ENCODE measurements at places on chromosomes 4 and X.
A peak's percentile ranks its signal among the peaks of the same experiment; 100 is the strongest.

GRCh38 chr4:32929796-32930699 is 2209.9 kb downstream of the PCDH7 start:
- DNase-seq, result no peak

DNA sequence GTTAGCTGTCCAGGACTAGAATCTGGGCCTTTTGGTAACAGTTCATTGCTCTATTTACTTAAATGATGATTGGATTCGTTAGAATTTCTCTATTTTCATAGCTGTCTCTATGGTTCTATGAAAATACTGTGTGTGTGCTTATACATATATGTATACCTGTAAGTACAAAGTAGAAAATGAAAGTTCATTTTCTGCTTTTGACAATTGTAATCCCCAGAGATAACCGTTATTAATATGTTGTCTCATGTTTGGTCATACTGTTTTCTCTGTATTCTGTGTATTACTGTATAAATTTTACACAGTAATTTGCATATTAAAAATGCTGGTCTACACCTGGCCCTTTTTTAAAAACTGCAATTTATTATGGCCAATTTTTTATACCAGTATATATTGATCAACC is 55.4 kb downstream of the CLCN3 start:
- DNase-seq, result no peak

DNA sequence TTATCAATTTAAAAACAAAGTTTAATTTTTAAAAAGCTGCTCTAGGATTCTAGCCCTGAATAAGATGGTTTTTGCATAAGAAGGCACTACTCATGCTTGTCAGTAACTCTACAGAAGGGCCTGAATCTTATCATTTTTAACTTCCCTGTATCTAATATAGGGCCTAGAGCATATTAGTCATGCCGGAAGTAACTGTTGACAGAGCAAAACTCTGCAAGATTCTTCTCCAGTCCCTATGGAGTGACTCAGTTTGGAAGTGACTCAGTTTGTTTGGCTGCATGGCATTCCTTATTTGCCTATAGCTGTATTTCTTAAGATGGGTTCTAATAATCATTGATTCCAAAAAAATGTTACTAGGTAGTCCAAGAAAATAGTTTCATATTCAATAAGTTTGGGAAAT is 431.8 kb upstream of the HTR2C start:
- no peak for DNase-seq

DNA sequence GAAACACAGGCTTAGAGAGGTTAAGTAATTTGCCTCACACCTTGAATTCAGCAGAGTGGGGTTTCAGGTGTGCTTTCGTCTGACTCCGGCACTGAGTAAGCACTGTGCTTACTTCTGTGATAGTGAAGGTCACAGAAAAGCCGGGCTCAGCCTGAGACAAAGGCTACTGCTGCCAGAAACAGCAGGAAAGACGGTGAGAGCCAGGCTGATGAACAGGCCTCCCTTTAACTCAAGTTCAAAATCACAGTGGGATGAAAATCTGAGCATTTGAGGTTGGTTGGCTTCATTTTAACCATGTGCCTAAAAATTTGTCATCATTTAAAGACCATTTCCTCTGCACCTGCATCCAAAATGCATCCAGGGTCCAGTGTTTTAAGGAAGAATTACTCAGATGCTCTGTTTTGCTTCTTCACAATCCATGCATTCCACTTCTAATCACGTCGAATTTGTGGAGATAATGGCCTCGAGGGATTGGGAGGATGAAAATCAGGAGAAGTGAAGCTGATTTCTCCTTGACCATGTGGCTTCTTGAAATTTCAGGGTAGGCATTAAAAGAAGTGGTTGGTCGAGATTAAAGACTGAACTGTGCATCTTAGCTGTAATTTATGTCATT is 121.2 kb upstream of the LNX1 start:
- no peak for DNase-seq

DNA sequence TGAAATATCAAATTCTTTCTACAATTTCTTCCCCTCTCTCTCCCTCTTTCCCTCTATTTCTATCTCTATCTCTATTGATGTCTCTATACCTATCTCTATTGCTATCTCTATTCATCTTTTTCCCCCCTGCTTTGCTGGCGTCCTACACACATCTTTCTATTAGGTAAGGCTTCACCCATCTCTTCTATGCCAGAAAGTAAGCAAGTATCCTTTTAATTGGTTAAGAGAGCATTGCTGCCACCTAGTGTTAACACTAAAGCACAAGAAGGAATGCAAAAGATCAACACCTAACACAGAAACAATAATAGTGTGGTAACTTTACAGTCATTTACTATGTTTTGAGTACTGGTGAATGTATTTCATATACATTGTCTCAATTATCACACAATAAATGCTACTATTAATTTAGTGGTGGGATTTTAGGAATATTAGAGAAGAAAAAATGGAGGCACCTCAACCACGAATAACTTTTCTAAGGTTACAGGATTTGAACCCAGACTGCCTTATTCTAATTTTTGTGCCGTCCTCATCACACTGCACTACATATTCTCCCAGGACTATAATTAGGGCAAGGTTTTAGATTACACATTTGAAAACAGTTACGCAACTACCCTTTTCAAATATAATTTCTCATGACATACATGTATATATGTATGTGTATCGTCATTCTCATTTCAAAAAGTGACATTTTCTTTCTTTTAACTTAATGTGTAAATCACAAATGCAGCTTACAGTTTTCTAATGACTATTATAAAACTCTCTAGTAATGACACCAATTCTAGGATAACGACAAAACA is 3.7 kb upstream of the C4orf36 start:
- peak; percentile 44 for DNase-seq

GRCh38 chr4:169975131-169975837 is 50.9 kb downstream of the MFAP3L start:
- DNase-seq, result no peak

- DNase-seq, result no peak
Measured at GRCh38 chrX:22147942-22148341, 115.8 kb downstream of the PHEX start.

DNA sequence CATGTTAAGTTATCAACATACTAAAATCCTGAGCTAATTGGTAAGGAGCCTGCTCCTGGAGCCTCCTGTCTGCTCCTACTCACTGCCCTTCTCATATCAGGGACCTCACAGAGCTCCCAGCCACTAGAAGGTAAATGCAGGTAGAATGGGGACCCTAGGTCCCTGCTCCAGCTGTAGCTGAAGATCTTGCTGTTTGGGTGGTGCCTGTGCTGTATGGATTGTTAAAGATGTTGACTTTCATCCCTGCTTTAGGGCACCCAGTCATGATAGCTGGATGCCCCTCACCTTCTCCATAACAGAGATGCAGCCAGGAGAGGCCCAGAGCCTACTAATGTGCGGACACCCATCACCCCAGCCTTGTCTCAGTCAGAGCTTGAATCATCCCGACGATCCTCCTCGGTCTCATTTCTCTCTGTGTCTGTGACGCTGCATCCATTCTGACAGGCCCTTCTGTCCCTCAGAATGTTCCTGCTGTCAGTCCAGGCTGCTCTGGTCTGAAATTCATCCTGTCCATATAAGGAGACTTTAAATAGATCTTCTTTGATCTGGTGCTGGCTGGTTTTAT is 341.7 kb upstream of the GATB start:
- DNase-seq, result no peak

- DNase-seq, result no peak
Measured at GRCh38 chrX:23732704-23733103, 10.4 kb downstream of the ACOT9 start.

DNA sequence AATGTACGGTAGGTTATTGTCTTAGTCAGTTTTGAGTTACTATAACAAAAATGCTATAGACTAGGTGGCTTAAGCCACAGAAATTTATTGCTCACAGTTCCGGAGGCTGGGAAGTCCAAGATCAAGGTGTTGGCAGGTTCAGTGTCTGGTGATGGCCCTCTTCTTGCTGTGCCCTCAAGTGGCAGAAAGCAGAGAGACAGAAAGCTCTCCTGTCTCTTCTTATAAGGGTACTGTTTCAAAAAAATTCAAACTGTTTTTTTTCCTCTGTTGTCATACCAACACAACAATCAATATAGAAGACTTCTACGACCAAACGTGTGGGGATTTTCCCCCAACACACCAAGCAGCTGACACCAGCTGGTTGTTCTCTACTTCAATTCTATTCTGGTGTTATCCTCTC is 53.4 kb downstream of the ADGRG4 start:
- no peak for DNase-seq

DNA sequence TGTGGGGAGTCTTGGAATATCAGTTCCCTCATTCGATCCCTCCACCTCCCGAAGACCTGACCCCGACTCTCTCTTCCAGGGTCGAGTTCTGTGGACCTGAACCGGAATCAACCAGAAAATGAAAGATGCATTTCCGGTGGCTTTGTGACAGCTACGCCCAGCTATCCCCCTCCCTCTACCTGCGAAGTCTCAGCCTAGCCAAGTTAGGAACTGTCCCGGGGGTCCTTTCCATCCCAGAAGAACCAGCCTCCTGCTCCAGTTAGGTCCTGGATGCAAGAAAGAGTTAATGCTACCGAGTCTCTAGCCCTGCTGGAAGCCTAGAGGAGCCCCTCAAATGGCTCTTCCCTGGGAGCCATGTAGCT is 13.4 kb upstream of the ETDC start:
- no peak for DNase-seq

DNA sequence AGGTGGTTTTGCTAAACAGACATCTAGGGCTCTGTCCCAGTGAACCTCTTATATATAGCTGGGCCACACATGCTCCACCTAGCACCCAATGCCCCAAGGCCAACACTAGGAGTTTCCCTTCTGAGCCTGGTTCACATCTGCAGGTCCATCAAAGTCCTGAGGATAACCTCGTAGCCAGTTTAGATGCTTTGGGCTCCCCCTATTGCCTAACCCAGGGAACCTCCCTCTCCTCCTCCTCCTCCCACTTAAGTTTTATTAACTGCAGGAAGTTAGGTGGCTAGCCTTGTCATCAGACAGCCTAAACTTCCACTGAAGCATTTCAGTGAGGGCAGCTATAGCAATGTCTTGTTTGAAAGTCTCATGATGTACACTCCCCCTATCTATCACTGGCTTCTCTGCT is 88.0 kb downstream of the GUCY2F start:
- no peak for DNase-seq

DNA sequence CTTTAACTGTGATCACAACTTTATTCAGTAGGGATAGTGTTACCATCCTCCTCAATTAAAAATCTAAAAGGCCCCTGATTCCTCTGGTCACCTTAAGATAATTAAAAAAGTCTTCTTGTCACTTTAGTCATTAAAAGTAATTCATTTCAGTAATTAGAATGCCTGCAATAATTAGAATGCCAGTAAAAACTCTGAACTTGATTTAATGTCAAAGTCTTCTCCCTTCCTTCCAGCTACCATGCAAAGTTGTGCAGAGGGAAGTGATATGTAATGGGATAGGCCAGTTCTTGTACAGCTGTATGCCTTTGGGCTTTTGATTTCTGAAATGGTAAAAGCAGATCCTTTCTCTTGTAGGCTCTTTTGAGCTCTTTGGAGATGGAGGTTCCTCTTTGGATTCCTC is 417.2 kb downstream of the ADAM29 start:
- no peak for DNase-seq

DNA sequence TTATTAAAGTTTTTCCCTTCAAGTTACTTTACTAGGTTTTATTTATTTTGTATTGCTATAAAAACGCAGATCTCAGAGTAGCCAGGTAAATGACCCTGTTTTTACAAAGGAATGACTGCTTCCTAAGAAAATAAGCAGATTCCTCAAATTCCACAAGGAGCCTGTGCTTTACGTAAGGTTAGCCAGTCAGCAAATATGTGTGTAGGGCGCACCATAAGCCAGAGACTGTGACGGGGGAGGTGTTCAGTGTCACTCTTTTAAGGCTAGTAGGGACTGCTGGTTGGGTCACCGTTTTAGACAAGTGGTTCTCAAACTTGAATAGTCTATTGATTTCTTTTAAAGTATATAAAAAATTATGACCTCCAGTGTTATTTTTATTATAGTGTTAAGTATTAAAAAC is 119.9 kb downstream of the ANK2 start:
- DNase-seq, result no peak

DNA sequence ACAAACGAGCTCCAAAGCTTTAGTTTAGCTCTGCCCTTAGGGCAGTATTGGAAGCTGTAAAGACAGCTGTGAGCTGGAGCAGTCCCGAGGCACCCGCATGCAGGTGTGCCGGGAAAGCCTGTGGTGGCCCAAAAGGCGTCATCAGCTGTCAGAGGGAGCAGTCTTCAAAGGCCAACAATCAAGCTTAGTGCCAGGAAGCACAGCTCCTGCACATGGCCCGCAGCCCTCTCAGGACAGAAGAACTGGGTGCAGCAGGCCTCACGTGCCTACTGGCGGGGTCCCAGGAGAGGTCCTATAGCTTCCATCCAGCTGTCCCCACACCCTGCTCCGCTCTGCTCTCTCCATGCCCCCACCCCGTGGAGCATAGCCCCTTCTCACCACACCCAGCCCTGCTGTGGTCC is 92.2 kb upstream of the TRIM2 start:
- DNase-seq, result no peak

- no peak for DNase-seq
Measured at GRCh38 chrX:41621222-41621723, 67.5 kb upstream of the GPR34 start.

GRCh38 chrX:139844884-139845283 is 88.0 kb downstream of the ATP11C start:
- DNase-seq, result no peak

- no peak for DNase-seq
Measured at GRCh38 chr4:1183985-1184773, 11.8 kb upstream of the SPON2 start.

GRCh38 chr4:112214390-112215264 is 17.0 kb upstream of the AP1AR start:
- no peak for DNase-seq

DNA sequence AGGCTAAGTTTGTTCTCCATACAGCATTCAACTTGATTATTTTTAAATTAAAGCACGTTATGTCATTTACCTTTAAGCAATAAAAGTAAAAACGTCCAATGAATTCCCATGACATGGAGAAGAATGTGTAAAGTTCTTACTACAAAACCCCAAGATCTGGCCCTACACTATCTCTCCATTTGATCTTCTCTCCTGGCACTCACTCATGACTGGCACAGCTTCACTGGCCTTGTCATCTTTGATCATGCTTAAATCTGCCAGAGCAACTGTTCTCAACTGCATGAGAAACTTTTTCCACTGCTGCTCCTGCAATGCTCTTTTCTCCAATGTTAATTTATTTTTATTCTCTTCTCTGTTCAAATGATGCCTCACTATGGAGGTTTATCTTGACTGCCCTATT is 1109.0 kb upstream of the IGFBP7 start:
- no peak for DNase-seq

- DNase-seq, result peak; percentile 41
Measured at GRCh38 chrX:16589211-16589610, 60.7 kb upstream of the S100G start.

- no peak for DNase-seq
Measured at GRCh38 chrX:13752646-13753045, 18.1 kb downstream of the OFD1 start.

GRCh38 chr4:8891646-8892555 is 20.3 kb upstream of the HMX1 start:
- no peak for DNase-seq

DNA sequence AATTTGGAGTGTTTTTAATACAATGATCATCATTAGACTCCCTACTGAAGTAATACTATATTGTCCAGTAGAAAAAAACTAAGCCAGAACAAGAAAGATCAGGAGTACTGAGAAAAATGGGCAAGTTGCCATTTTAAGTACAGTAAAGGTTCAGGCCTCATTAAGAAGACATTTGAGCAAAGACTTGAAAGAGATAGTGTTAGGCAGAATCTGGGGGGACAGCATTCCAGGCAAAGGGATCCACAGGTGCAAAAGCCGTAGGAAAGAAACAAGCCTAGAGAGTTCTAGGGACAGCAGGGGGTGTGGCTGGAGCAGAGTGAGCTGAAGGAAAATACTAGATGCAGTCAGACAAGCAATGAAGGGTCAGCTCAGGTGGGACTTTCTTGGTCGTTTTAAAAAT is 58.1 kb upstream of the INTU start:
- no peak for DNase-seq

- no peak for DNase-seq
Measured at GRCh38 chr4:159446266-159446976, 343.5 kb downstream of the RAPGEF2 start.

All from fibroblast of skin of left biceps (primary cell).